ENCODE measurements at places on chromosomes 6 and 20.

- no peak for DNase-seq
Measured at GRCh38 chr6:35079311-35080000, 61.7 kb downstream of the TCP11 start.

DNA sequence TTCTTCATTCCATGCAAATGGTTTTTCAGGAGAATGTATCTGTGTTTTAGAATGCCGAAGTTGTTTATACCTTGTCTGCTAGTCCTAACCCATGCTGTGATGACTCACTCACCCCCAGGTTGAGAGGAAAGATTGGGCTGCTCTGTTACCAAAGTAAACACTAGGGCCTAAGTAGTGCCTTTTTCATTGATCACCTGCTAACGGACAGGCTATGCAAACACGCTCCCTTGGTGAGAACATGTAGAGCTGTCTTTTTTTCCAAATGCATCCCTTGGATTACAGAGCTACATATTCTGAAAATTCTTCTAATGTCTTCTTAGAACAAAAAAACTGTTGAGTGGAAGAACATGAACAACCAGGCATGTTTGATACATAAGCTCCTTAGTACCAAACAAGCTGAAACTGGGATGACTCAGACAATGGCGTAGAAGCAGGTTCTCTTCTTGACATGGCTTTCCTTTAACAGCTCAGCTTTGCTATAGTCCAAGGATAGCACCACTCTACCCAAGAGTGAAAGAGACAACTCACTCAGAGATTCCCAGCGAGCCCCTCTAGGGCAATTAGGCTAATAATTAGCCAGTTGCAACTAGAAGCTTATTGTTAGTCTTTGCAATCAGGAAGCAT is 20.5 kb downstream of the PERP start:
- DNase-seq, result no peak

GRCh38 chr6:125612345-125612846 is 137.0 kb upstream of the HEY2 start:
- no peak for DNase-seq

DNA sequence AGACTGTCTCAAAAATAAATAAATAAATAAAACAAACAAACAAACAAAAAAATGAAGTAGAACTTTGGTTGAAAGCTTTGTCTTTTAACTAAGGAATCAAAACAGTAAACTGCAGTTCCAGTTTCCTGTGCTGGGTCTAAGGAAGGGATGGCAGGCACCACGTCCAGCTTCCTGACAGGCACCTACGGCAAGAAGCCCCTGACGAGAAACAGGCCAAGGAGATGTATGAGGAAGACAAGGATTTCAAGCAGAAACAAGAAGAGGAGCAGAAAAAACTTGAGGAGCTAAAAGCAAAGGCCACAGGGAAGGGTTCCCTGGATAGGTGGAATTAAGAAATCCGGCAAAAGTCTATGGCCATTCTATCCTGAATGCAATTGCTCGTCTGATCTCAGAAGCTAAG is 8.8 kb downstream of the SNX3 start:
- DNase-seq, result no peak

DNA sequence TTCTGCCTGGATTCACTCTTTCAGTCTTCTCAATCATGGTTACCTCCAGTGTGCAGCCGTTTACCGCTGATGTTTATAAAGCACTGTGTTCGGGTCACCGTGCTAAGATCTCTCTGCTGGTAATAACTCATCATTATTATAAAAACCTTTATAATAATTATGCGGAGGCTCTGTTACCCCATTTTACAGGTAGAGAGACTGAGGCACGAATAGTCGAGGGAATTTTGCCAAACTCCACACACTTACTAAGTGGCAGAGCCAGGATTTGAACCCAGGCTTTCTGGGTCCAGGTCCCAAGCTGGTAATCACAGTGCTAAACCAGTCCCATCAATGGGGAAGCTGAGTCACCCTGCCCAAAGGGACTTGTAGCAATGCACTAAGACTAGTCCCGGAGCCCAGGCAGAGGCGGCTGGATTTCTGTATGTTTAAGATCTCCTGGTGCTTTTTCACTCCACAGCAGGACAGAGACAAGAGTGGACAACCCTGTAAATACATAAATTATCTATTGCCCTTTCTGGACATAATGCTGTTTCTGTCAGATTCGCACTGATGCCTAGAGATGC is 48.1 kb downstream of the SYNJ2 start:
- no peak for DNase-seq

DNA sequence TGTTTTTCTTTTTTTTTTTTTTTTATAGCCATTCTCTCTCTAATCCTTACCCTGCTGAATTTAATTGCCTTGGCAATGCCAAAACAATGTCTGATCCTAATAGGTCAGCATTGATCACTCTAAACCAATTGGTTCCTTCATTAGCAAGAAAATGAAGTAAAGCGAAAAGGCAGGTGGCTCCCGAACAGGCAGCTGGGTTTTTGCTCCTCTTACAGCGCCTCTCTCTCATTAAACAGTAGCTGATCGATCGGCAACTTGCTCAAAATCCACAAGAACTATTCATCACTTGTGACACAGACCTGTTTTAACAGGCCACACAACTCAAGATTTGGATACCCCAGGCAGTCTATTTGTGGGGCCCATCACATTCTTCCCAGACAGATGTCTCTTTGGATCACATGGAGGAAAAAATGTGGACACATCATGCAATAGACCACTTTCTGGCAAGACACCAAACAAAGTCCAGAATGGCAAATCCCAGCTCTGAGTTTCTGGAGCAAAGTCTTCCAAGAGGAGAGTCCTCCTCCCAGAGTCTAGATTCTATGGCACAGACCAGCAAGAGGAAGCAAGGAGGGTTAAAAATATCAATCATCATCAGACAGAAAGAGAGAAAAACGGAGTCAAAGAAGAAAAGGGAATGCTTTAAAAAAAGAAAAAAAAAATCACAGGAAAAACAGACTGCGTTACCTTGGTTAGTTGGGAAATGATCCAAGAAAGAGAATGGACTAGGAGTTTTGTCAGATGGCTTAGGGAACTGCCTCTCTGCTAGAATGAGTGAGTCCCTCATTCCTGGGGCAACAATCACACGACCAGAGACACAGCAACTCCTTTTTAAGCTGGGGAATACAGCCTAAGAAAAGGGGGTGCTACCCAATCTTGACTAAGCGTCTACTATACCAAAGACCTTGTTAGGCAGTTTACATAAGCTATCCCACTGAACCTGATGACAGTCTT is 247.8 kb downstream of the BTBD9 start:
- DNase-seq, result no peak

GRCh38 chr6:132950566-132950965 is 136.2 kb downstream of the RPS12 start:
- DNase-seq, result no peak

GRCh38 chr20:43821795-43822194 is 92.9 kb upstream of the TOX2 start:
- no peak for DNase-seq

DNA sequence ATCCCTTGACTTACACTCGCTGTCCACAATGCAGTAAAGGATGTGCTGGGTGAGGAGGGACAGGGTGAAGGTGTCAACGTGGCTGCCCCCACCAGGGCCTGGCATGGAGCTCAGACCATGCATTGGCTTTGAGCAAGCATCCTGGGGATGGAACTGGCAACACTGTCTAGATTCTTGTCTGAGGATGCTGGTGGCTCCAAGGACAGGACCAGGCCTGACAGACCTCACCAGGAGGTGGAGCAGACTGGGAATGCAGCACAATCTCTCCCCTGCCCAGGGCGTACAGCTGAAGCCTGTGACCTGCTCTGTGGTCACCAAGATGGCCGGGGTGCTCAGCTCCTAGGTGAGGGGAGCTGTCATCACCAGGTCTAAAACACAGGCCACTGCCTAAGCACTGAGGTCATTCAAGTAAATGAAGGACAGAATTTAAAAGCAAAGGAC is 50.9 kb downstream of the MYH7B start:
- no peak for DNase-seq

GRCh38 chr6:168598251-168599117 is 157.5 kb downstream of the SMOC2 start:
- no peak for DNase-seq

GRCh38 chr6:36610956-36611336 is 16.8 kb downstream of the SRSF3 start:
- no peak for DNase-seq

GRCh38 chr6:34182751-34183531 is 37.1 kb upstream of the GRM4 start:
- DNase-seq, result no peak

- DNase-seq, result no peak
Measured at GRCh38 chr6:160505970-160506369, 157.8 kb downstream of the SLC22A3 start.

DNA sequence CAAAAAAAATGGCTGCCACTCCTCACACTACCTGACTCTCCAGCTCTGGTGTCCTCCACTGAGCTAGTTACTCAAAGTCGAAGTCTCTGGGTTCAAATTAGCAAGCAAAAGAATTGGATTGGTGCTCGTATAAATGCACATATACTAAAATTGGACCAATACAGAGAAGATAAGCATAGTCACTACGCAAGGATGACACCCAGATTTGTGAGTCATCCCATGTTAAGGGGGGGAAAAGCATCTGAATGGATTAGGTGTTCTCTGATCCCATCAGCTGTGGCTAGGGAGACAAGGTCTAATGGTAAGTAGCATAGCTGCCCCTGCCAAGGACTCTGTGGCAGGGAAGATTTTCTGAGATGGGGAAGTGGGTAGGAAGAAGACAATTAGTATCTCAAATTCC is 18.3 kb upstream of the AMD1 start:
- no peak for DNase-seq

DNA sequence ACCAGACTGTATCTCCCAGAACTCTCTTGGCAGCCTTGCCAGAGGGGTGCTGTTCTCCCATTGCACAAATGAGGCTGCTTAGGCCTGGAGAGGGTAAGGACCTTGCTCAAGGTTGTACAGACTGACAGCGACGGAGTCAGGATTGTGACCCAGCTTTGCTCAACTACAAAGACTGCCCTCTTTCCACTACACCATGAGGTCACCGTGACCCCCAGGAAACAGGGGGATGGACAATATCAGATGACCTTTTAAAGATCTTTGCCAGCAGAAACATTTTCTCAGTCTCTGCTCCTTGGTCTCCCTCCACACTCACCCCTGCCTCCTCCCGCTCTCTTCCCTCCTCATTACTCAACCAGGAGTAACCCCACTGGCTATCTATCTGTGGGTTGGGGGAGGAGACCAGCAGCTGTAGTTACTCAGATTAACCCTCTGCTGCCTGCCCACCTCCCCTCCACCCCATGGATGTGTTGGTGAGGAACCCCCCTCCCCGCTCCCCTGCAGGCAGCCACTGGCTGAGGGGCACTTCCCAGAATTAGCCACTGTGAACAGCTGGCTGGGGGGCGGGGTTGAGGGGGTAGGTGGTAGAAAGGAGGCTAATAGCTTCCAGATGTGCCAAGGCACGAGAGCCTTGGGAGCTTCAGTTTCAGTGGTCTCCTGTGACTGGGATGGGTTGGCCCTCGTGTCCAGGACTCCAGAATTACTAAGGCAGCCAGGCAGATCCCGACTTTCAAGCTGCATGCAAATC is 26.9 kb upstream of the MRPS18A start:
- no peak for DNase-seq

GRCh38 chr20:3557237-3557785 is 86.5 kb downstream of the ATRN start:
- no peak for DNase-seq

DNA sequence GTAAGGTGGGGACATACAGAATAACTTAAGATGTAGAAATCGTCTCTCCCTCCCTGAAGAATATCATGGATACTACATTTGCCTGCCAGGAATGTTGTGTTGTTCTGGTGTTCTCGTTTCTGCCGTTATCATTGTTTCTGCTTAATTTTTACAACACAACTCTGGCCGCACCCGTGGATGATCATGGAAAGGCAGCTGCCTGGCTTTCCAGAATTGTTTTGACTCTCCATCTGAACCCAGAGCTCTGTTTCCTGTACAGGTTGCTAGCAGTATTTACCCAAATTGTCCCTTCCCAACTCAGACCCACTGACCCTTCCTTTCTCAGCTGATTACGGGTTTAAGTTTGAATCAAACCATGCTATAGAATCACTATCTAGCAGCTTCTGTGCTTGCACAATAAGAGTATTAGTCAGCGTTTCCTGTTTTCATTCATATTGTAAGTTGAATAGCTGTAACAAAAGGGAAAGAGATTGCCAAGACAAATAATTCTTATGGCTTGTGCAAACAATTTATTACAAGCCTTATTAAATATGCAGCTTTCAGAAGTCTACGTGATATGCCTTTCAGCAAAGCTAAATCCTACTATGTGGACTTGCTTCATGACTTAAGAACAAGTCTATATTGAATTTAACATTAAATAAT is 139.0 kb downstream of the MTHFD1L start:
- no peak for DNase-seq
